ENCODE measurements at places on chromosomes 16 and 17.
A peak's percentile ranks its signal among the peaks of the same experiment; 100 is the strongest.

DNA sequence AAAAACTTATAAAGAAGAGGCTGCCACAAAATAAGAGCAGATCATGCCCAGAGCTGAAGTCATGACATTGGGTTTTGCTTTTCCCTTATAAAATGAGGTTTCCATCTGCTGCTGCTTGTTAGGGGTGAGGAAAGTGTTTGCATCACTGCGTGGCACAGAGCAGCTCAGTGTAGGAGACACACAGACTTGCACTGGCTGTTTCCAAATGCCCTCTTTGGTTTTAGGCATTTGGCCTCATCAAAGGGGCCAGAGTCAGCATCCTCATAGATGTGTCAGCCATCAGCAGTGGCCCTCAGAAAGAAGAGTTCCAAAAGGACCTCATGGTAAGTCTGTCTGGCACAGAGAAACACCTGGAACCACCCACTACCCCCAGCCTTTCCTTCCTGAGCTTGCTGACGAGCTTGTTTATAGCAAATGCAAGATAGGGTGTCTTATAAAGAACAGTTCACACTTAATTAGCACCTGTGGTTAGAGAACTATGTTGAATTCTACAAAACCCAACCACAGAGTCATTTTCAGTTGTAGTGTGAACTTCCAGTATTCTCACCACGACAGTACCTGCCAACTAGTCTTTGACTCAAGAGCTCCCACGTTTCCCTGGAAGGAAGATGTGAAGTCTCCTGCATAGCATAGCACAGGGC is 17.0 kb downstream of the VWA3A start:
- no peak for DNase-seq

GRCh38 chr17:1168533-1169220 is 11.1 kb downstream of the ABR start:
- DNase-seq = no peak

DNA sequence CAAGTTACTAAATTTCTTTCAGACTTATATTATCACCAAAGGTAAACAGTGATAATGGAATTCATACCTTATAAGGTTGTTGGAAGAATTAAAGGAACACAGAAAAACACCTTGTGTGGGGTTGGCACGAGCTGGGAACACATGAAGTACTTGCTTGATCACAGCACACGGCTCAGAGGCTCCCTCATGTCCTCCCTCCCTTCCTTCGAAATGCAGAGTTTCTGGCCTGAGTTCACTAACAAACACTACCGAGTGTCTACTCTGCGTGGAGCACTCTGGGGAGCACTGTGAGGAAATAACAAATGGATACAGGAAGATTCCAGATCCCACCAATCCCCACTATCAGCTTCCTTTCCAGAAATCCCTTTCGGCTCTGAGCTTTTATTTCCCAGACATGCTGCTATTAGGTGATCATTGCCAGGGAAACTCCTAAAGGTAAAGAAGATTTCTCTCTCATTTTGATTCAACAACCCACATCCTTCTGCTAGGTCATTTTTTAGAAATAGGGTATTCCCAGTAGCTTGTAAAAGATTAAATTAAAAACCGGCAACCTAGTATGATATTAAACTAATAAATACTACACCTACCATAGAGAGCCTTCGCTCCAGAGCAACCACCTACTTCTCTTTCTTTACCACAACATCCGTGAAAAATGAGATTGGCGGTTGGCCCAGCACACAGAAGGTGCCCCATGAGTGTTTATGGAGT is 6.1 kb upstream of the HNF1B start:
- no peak for DNase-seq

DNA sequence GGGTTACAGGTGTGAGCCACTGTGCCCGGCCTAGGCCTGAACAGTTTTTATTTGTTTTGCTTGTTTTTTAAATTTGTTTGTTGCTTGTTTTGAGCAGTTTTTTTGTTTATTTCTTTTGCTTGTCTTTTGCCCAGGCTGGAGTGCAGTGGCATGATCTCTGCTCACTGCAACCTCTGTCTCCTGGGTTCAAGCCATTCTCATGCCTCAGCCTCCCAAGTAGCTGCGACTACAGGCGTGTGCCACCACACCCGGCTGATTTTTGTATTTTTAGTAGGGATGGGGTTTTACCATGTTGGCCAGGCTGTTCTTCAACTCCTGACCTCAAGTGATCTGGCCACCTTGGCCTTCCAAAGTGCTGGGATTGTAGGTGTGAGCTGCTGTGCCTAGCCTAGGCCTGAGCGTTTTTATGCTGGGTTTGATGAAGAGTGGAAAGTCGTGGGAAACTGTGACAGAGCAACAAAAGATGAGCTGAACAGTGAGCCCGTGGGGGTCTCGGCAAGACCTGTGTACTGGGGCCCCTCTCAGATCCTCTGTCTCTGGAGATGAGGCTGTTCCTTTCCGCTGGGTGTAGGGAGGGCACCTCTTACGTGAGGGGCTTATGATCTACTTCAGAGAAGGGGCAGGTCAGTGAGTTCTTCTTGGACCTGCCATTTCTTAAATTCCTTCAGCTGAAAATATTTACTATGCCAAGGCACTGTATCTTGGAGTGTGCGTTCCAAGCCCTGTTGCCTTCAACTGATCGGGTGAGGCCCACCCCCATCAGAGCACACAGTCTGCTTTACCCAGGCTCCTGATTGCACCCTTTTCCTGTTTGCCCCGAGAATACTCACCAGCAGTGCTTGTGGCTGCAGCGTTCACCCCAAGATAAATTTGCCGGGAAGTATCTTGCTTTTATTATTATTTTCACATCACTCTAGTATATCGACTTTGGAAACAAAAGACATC is 322.1 kb downstream of the SEC14L1 start:
- DNase-seq = no peak

GRCh38 chr17:16406742-16407674 is 8.4 kb upstream of the TRPV2 start:
- no peak for DNase-seq

DNA sequence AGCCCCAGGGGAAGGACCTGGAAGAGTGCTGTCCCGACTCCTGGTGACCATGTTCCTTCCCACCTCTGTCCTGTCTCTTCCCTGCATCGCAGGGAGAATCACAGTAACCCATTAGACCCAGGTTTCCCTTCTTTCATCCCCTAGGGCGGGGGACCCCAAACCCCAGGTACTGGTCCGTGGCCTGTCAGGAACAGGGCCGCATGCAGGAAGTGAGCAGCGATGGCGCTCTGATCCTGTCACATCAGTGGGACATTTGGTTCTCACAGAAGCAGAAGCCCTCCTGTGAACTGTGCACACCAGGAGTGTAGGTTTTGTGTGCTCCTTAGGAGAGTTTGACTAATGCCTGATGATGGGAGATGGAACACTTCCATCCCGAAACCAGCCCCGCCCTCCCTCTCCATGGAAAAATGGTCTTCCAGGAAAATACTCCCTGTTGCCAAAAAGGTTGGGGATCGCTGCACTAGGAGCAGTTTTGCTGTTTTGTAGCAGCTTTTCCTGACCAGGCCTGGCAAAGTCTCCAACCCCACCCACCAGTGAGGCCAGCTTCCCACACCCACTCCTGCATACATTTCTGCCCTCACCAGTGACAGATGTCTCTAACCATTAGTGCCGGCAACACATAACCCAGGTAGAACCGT is 10.5 kb downstream of the MNT start:
- no peak for DNase-seq

GRCh38 chr16:3536271-3536731 is 35.5 kb downstream of the CLUAP1 start:
- DNase-seq = peak; percentile 73

DNA sequence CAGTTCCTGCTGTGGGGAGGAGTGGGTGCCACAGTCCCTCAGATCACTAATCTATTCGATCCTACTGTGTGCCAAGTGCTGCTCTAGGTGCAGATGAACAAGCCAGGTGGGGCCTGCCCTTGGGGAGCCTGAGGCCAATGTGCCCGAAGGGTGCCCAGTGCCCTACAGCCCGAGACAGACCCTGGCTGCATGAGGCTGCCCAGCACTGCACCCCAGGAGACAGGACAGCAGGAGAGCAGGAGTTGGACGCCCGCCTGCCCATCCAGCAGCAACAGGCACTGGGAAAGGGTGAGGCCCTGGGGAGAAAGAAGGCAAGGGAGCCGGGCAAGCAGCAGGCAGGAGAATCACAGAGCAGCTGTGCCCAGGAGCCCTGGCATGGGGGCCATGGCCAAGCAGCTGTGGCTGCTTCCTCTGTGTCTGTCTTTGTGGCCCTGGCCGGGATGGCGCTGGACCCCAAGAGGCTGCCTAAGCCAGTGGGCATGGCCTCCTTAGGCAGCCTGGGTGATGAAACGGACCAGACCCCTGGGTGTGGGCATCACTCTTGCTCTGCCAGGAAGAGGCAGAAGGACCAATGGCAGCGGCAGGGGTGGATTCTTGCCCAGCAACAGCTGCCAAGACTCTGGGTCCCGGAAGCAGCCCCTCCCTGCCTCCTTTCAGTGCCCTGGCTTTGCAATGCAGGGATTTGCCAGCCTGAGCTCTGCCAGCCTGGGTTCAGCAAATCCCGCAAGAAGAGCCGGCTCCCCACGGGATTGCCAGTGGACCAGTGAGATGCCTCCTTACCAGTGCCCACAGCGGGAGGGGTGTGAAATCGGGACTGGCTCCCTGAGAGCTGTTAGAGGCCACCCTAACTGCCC is 179.6 kb upstream of the TNRC6C start:
- no peak for DNase-seq

DNA sequence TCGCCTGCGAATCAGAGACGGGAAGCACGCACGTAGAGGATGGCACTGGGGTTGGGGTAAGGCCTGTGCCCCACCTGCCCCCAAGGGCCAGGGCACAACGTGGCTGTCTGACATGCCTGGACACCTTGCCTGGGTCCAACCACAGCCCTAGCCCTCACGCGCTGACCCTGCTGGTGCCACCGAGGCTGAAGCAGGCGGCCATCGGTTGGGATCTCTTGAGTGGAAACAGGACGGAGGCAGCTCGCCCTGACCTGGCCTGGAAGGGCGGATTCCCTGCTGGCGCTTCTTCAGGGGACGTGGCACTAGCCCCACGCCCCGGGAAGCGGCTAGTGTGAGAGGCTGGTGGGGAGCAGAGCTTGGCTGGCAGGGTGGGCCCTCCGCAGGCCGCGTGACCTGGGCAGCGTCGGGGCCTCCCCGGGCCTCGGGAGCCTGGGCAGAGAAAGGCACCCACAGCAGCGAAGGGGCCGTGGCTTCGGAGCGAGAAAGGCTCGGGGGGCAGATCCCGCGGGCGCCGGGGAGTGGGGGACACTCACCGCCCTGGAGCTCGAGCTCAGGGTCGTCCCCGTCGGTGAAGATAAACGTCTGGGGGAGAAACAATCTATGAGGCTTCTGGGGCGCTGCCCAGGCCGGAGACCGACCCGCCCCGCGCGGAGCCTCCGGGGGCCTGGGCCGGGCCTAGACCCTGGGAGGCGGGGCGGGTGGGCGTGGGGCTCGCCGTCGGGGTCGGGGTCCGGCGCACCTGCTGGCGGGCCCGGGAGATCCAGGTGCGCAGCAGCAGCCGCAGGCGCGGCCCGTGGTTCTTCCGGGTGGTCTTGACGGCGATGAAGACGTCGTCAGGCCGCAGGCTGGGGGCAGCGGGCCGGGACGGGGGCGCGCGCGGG is 610 bp downstream of the RFNG start:
- no peak for DNase-seq

DNA sequence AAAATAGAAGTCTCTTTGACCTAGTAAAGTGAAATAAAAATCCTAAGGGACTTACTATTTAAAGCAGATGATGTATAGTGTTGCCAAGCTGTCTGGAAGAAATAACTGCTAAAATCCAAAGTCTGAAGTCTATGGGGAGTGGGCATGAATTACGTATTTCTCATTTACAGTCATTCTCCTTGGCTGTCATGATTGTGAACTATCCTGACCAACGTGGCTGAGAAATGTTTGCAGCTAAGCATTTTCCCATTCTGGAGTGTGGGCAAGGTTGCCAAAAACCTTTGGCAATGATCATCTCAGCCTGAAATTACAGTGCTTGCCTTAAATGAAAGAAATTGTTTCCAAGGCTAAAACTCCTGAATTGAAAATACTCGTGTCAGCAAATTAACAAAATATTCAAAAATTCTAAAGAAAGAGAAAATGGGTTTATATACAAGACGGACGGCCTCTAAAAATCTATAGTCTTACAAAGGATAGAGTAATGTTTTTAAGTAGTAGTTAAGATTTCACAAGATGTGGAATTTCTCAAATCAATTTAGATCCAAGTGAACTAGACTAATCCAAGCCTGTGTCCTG is 77.0 kb downstream of the CACNG1 start:
- peak; percentile 89 for DNase-seq

- no peak for DNase-seq
Observed at GRCh38 chr16:53911513-53911912, 207.6 kb downstream of the FTO start.

- DNase-seq = peak; percentile 61
Observed at GRCh38 chr16:73064212-73064993, 16.5 kb upstream of the ZFHX3 start.

DNA sequence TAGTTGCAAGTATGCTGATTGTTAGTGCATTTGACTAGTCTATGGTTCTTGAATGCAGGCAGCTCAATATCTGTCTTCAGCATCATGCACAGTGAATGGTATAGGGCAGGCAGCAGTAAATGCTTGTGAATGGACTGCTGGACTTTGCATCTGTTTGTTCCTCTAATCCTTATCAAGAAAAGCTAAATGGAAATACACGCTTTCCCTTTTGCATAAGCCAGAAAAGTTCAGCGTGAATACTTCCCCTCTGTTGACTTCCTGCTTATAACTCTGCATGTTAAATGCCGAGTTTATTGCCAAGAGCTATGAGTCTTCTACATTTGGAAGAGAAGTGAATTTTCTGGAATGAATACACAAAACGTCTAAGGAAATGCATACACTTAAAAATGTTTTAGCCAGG is 127.9 kb upstream of the CPHXL start:
- DNase-seq = peak; percentile 15

GRCh38 chr16:50550035-50550434 is 1.8 kb downstream of the NKD1 start:
- DNase-seq = no peak

- DNase-seq = peak; percentile 95
Observed at GRCh38 chr17:10177913-10178505, 20.4 kb downstream of the GAS7 start.

- DNase-seq = no peak
Observed at GRCh38 chr17:20234276-20234675, 225.1 kb downstream of the SPECC1 start.

DNA sequence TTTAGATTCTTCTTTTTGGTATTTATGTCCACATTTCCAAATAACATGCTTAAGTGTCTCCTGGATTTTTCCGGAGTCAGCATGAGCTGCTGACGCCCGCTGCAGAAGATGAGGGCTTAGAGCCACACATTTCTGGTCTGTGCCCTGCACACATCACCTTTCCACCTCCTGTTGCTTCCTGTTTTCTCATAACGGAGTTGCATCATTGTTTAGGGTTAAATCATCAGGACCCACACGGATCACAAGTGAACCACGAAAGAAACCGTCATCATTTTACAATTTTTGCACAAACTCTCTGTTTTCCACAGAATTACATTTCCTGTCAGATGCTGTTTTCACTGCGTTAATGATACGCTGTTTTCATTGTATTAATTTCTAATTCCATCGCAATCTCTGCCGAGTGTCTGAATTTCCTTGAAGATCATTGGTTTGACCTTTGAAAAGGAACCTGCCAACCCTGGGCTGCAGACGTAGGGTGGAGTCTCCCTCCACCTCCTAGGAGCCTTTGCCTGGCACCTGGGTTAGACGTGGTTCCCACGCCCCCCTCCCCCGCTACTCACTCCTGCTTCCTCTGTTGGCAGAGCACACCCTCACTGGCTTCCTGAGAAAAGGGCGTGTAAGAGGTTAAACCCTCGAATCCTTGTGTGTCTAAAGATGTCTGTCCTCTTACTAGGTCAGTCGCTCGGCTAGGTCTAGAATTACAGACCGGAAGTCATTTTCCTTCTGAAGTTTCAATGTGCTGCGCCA is 68.2 kb downstream of the RNF213 start:
- DNase-seq = no peak

GRCh38 chr16:50329446-50330189 is 39.2 kb downstream of the BRD7 start:
- no peak for DNase-seq

- DNase-seq = no peak
Observed at GRCh38 chr16:49600536-49600935, 226.9 kb downstream of the C16orf78 start.
